ENCODE measurements at places on chromosomes 3 and 15. TPM values are rescaled to one million over a fixed set of nuclear protein-coding genes. Genes with fewer than 3 reads are reported as not detected.
A peak's percentile ranks its signal among the peaks of the same experiment; 100 is the strongest.

The TNNC1 gene
- polyA plus RNA-seq: 110 TPM

The DPPA4 gene
- 1.1 TPM for polyA plus RNA-seq

The AADACL2 gene
- not detected for polyA plus RNA-seq

The DPH3 gene
- polyA plus RNA-seq: 38.0 TPM

The AP3S2 gene
- polyA plus RNA-seq: 30.3 TPM

The ZNF621 gene
- 18.9 TPM for polyA plus RNA-seq

The ABI3BP gene
- not detected for polyA plus RNA-seq

The PIERCE2 gene
- polyA plus RNA-seq: 1.5 TPM

The RPP25 gene
- 22.2 TPM for polyA plus RNA-seq

The ARPP19 gene
- 31.1 TPM for polyA plus RNA-seq

The SLC2A2 gene
- 24.6 TPM for polyA plus RNA-seq

The CKMT1A gene
- polyA plus RNA-seq: 78.7 TPM

The PRSS50 gene
- 0.01 TPM for polyA plus RNA-seq

The ADAMTS17 gene
- polyA plus RNA-seq: 0.45 TPM

The GPR156 gene
- 0.24 TPM for polyA plus RNA-seq

The SSUH2 gene
- polyA plus RNA-seq: 15.8 TPM

The GDPGP1 gene
- polyA plus RNA-seq: 7.5 TPM

DNA sequence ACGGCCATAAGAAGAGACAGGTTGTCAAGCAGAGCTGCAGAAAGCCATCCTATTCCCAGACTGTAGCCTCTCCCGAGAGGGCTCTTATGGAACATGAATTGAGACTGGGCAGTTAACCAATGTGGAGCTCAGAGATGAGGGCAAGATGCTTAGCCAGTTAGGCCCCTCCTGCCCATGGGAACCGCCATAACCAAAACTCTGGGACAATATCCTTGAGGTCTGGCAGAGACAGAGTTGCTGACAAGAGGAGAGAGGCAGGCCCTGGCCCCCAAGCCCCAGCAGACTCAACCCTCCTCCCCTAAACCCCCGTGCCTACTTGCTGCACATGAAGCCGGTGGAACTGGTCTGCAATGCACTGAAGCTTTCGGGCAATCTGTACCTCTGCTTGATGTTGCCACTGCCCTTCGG lies 4.8 kb downstream of the BMF start:
- DNase-seq: no peak

DNA sequence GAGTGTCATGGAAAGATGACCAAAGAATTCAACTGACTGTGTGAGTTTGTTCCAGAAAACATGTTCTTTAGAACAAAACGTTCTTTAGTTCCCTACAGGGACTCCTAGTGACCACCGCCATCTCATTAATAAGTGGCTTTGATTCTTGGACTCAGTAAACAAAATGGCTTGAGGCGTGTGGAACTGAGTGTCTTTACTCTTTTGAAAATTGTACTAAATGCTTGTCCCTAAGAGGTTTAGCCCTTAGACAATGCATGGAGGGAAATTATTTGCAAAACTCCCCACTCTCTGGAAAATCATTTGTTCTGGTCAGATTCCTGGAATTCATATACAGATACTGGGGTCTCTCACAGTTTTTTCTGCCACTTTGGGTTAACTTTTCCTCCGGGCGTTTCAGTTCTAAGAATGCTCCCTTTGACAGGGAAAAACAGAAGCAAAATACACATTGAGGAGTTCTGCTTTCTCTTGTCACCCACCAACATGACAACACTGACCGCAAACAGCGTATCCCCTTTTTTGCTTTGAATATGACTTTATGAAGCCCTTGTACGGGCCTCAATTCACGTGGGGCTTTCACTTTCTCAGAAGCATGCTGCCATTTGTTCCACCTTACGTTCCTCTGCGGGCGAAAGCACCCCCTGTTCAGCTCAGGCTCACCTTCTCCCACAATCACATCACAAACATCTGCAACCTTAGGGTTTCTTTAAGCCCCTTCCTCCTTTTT lies 15.3 kb upstream of the NRROS start:
- no peak for DNase-seq

GRCh38 chr3:106004137-106004681 lies 135.4 kb upstream of the CBLB start:
- DNase-seq: no peak

DNA sequence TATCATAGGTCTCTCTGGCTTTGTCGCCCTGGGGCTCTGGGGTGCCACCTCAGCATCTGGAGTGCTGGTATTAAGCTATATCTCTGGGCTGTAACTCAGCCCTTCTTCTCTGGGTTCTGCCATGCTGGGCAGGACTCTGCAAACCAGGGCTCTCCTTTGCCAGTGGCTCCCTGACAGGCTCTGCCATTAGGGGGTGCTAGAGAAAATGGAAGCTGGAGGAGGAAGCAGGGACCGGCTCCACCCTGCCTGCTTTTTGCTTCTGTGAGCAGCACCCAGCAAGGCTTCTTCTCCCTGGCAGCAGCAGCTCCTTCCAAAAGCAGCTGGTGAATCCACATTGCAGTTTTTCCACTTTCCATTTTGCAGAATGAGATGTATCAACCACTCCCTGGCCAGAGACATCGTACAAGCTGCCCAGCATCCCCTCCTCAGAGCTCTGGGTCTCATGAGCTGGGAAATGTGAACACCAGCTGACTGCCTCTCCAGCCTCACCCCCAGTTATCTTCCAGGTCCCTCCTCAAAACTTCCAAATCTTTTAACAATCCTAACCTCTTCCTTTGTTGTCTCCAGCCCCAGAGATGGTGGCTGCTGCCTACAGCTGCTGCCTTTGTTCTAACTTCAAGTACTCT lies 165.0 kb downstream of the ABHD5 start:
- DNase-seq: peak; percentile 68

DNA sequence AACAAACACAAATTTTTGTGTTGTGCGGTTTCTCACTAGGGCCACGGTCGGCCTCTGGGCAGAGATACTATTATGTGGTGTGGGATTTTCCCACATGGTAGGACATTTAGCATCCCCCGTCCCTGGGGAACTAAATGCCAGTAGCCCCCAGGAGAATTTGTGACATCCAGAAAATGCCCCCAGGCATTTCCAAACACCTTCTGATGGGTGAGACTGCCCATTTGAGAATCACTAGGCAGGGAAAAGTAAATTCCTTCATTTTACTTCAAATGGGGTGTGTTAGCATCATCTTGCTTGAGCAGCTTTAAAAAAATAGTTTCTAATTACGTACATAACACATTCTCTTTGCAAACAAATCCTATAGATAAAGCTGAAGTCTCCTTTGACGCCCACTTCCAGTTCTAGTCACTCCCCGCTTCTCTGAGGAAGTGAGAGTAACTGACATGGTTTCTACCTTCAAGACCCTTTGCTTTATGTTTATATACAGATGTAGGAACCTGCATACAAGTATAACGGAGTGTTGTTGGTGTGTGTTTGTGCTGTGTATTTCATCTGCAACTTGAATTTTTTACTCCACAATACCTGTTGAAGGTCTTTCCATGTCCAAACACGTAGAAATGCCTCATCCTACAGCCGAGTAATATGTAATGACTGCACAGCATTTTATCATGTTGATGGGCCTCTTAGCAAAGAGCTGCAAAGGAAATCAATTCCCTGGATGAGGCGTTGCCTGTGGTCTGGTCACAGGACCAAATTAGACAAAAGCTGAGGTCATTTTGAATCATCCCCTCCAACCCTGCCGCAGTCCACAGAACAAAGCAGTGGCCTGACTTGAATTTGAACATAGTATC lies 31.4 kb upstream of the ZBTB38 start:
- DNase-seq: peak; percentile 58

GRCh38 chr3:108296239-108296638 lies at the start of gene HHLA2:
HHLA2 (plus strand) TSS chr3:108296548; CDS start chr3:108351814, 55,266 bp downstream.
- DNase-seq: peak; percentile 92

GRCh38 chr3:42685363-42685881 lies at the start of gene KLHL40:
KLHL40 (plus strand) TSS chr3:42685537; CDS start chr3:42685619, 82 bp downstream.
- no peak for DNase-seq

DNA sequence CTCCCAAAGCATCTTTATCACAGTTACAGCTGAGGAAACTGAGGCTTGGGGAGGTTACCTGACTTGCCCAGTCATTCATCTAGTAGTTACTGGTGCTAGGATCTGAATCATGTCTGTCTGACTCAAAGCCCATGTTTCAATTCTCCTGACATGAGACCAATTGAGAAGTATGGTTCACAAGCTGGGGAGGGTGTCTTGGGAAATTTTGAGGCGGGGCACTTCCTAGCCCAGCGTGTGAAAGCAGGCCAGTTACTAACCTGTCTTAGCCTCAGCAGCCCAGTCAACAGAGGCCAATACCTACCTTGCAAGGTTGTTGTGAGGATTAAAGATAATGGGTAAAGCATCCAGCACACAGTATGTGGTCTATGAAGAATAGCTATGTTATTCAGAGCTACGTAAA lies 37.0 kb downstream of the CLDN18 start:
- no peak for DNase-seq

- no peak for DNase-seq
Observed at GRCh38 chr15:101120987-101121386, 130.9 kb downstream of the CHSY1 start.

DNA sequence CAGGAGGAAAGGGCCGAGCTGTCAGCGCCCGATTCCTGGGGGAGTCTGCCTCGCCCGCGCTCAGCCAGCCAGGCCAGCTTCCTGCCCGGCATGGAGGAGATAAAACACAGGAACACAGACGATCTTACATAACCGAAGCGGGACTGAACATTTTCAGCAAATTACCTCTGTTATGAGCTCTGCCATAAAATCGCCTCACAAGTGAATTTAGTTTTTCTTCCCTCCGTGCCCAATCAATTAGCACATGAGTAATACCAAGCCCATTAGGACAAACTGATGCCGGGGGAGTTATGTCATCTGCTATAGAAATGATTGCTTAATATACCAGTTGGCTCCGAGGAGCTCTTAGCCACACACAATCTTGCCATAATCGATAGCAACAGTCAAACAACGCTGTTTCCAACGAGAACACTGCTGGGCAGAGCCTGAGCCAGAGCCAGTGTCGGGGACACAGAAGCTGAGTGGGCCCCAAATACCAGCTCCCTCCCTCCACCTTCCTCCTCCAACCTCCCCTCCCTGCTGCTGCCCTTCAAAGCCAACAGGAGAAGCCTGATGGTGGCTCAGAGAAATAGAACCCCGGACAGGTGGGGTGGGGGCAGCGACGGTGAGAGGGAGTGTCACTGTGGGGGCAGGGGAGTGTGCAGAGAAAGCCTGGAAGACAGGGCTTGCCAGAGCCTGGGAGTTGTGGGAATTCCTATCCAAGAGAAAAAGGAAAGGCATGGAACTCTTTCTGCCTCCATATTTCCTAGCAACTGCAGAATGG lies 279.4 kb upstream of the TLE3 start:
- peak; percentile 25 for DNase-seq

GRCh38 chr15:77028451-77029165 lies 33.7 kb downstream of the PSTPIP1 start:
- DNase-seq: no peak

DNA sequence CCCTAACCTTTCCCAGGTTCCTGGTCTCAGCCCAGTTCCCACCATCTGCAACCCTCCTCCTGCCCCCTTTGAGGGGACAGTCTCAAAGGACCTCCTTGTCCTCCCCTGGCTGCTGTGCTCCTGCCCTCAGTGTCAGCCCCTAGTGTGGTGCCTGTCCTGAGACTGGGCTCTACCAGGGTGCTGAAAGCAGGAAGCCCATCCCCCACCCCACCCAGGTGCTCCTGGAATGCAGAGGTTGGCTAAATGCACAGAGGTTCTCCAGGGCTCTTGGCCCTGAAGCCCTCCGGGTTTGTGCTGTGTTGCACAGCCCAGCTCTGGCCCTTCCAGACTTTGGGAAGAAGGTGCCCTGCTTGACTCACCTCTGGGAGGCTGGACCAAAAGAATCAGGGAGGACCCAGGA lies 21.8 kb downstream of the C3orf18 start:
- no peak for DNase-seq

DNA sequence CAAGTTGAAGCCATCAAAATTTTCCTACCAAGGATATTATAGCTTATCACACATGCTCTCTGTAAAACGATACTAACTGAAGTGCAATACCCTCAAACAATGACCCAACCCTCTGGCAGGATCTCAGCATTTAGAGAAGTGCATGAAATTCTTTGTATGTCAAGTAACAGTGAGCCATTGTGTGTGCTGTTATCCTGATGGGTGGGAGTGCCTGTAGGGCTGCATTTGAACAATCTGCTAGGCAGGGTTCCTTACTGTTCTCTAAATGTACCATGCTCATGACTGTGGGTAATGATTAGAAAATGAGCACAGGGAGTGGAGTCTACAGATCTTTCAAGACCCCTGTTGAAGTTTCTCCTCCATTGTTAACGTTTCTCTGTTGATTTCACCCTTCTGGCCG lies 398.1 kb downstream of the NSUN3 start:
- DNase-seq: no peak

DNA sequence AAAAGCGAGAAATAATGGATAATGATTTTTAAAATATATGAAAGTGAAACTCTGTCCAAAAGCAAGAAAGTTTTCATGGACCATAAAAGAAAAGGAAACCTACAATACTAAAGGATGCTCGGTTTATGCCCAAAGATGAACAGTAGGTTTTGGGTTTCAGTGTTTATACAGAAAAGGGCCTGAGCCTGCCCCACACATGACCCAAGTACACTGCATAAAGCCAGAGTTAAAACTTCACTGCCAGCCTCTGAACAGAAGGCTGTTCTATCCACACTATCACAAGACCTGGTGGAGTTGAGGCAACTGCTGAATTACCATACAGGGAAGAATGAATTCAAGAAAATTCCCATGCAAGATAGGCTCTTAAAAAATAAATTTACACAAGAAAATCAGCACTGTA lies 165.2 kb downstream of the MECOM start:
- no peak for DNase-seq

DNA sequence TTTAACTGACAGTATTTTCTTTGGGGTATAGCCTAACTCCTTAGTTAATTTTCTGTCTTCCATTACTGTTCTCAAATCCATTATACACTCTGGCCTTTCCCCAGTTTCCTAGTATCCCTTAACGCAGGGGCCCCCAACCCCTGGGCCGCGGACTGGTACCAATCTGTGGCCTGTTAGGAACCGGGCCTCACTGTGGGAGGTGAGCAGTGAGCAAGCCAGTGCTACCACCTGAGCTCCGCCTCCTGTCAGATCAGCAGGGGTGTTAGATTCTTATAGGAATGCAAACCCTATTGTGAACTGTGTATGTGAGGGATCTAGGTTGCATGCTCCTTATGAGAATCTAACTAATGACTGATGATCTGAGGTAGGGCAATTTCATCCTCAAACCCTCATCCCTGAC lies 75.1 kb downstream of the DOCK3 start:
- no peak for DNase-seq

GRCh38 chr15:54687628-54688027 lies 509.1 kb downstream of the RSL24D1 start:
- peak; percentile 49 for DNase-seq

- no peak for DNase-seq
Observed at GRCh38 chr3:177931346-177931745, 604.9 kb upstream of the KCNMB2 start.

DNA sequence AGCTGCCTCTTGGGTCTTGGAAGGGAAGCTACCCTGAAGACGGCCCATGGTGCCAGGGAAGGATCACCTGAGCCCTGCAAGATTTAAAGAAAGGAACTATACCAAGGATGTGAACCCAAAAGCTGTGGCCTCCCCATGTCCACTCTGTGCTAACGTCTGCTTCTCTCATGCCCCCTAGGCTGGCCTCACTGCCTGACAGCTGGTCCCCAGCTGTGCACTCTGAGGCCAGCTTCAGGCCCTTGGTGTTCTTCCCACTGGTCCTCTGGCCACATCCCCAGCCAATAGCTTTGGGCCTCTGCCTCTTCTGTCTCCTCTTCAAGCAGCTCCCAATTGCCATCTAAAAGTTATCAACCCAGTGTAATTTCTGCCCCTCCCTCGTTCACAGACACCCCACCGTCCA lies 5.2 kb upstream of the LRRK1 start:
- no peak for DNase-seq

GRCh38 chr3:132405609-132406299 lies 11.5 kb upstream of the DNAJC13 start:
- no peak for DNase-seq

All from small intestine (tissue), 16 donors.